ENCODE measurements at places on chromosomes 3 and 15. TPM values are rescaled to one million over a fixed set of nuclear protein-coding genes. Genes with fewer than 3 reads are reported as not detected.

DNA sequence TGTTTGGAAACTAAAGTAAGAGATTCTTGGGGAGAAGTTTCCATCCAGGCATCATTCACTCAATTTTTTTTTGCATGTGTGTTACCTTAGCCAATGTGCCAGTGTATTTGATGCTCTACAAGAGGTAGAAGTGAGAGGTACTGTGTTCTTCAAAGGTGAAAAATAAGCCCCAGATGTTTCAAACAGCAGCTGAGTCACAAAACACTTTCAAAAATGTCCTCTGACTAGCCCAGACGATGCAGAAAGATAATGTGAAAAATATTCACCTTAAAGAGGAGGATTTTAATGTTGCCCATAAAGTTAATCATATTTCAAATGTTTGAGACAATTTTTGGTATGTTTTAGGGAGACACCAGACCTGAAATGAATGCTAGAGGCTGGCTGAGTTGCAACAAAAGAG, 107.7 kb upstream of the RASGRP1 start:
- no peak for DNase-seq

DNA sequence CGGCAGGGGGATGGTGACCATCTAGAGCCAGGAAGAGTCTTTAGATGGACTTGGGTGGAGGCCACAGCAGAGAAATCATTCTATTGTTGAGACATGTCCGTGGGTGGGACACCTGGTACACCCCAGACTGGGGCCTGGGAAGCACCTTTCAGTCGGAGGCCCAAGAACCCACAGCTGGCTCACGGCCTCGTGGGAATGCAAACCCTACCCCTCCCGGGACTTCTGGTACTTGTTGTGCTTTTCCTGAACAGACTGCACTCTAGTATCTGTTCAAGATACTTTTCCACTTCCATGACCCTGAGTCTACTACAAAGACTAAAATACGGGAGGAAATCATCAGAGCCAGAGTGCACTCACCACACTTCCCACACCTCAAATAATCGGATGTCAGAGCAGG, 60.7 kb downstream of the BDH1 start:
- no peak for DNase-seq

GRCh38 chr15:66433726-66434125, 47.0 kb downstream of the MAP2K1 start:
- DNase-seq: no peak

DNA sequence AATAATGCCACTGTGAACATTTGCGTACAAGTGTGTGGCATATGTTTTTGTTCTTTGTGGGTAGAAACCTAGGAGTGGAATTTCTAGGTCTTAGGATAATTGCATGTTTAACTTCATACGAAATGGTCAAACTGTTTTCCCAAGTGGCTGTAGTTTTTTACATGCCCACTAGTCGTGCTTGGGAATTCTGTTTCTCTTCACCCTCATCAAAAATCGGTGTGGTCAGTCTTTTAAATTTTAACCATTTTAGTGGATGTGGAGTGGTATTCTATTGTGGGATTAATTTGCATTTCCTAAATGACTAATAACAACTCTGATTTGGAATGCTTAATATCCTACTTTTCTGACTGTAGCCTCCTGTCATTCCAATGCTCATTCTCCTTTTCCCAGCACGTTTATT, 27.6 kb downstream of the ZFAND6 start:
- DNase-seq: no peak

GRCh38 chr3:8458238-8458661, 43.4 kb upstream of the LMCD1 start:
- DNase-seq: no peak

DNA sequence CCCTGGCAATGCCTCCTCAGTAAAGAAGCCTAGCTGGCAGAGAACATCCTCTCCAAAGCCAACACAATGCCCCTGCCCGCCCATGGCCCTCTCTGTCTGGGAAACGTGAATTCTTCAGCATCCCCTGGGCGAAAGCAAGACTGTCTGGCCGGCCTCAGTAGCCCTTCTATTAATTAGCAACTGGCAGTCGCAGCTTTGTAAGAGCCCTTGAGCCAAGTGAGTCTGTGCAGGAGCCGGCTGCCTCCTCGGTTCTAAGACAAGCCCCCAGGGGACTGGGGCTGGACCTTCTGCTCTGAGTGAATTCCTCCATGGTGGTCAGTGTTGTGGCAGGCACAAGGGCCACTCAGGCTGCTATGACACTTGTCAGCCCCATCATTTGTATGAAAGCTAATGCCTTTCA, 7.4 kb downstream of the HCN4 start:
- no peak for DNase-seq

The TRAT1 gene
- total RNA-seq: not detected

The CADPS gene
- 67.6 TPM for total RNA-seq

The ZNF621 gene
- 13.2 TPM for total RNA-seq

The CHRM5 gene
- not detected for total RNA-seq
